ENCODE measurements at places on chromosomes 2 and 18.

- no peak for DNase-seq
These were observed 150.7 kb upstream of the SLC14A2 start for GRCh38 chr18:45464619-45465018.

DNA sequence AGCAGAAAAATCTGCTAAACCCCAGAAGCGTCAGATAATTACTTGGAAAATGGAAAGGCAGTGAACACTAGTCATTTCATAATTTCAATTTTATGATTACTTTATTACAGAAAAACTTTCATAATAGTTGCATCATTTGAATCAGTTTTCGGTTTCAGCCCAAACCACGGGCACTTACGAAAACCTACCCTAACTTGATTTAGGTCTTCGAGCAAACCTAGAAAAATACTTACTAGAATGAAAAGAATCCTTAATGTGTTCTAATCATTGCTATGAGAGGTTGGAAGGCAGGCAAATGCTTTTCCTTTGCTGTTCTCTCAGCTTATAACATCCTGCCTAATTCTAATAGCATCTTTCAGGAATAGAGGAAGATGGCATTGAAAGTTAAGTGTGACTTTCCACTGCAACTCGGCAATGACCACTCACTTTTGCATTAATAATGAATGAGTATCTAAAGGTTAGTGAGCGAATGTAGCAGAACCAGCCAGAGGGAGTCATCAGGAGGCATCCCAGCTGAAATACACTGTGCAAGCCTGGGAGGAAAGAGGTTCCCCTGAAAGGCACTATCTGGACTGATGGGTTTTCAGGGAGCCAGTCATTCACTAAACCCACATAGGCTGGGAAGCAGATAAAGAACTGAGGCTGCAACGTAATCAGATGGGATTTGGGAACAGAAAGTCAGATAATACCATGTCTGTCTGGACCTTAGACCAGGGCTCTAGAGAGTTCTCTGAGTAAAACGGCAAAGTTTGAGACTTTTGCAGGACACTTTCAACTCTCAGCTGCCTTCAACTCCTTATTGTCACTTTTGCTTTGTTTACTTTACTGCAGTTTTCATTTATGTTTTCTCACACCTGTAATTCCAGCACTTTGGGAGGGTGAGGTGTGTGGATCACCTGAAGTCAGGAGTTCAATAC is 520.8 kb downstream of the RNF144A start:
- no peak for DNase-seq

DNA sequence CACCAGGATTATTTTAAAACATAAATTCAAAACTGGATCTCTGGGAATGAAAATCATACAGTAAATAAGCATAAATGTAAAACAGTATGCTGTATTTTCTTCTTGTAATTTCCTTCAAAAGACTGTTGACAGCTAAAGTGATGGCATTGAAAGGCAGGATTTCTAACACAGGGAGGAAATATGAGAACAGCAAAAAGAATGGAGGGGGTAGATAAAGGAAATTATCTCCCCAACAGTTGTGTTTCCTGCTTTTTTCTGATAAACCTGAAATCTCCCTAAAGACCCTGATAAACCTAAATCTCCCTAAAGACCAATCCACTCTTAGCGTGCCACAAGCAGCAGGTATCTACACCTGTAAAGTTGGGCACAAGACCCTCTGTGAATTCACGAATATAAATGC is 50.8 kb downstream of the PIAS2 start:
- no peak for DNase-seq

DNA sequence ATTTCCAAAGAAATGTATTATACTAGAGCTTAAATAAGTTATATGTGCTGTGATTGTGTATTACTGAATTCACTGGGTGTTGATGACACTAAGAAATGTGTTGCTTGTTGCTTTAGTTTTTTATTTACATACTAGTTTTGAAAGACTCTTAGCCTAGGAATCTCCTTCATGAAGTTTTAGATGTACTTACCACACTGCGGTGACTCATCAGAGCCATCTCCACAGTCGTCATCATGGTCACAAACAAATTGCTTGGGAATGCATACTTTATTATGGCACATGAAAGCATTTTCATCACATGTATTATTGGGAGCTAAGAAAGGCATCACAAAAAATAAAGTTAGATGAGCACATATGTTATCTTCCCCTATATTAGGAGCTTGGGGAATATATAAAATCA is 1624.2 kb downstream of the LRP1B start:
- no peak for DNase-seq

GRCh38 chr18:74689251-74689650 is 91.6 kb downstream of the ZNF407 start:
- DNase-seq, result no peak

DNA sequence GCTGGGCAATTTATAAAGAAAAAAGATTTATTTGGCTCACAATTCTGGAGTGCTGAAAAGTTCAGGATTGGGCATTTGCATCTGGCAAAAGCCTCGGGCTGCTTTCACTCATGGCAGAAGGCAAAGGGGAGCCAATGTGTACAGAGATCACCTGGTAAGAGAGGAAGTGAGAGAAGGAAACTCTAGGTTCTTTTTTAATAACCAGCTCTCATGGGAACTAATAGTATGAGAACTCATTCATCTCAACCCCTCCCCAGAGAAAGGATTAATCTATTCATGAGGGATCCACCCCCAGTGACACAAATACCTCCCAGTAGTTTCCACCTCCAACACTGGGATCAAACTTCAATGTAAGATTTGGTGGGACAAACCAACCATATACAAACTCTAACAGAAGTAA is 129.0 kb downstream of the EVA1A start:
- no peak for DNase-seq

GRCh38 chr2:161078211-161078539 is 82.1 kb upstream of the TANK start:
- DNase-seq, result no peak

DNA sequence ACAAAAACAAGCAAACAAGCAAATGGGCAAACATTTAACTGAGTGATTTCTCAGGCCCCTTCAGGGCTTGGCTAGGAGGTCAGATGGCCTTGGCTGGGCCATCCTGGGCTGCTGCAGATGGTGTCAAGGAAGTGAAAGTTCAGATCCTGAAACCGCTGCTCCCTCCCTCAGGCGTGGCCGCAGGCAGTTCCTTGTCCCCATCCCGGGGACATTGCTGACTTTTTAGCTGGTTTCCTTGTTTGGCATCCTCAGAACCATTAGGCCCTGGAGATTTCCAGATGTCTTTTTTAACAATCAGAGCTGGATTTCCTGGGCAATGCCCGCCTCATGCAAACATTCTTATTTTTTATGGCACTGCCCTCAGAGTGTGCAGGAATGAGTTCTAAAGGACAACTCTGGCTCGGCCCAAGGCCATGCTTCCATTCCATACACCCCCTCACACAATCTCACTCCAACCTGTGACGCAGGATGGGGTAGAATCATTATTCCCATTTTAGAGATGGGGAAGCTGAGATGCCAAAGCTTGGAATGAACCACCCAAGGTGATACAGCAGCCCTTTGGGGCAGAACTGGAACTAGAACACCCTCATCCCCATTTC is 86.1 kb upstream of the ZCCHC2 start:
- DNase-seq, result no peak

- DNase-seq, result no peak
These were observed 110.2 kb downstream of the CTAGE1 start for GRCh38 chr18:22307528-22307927.

DNA sequence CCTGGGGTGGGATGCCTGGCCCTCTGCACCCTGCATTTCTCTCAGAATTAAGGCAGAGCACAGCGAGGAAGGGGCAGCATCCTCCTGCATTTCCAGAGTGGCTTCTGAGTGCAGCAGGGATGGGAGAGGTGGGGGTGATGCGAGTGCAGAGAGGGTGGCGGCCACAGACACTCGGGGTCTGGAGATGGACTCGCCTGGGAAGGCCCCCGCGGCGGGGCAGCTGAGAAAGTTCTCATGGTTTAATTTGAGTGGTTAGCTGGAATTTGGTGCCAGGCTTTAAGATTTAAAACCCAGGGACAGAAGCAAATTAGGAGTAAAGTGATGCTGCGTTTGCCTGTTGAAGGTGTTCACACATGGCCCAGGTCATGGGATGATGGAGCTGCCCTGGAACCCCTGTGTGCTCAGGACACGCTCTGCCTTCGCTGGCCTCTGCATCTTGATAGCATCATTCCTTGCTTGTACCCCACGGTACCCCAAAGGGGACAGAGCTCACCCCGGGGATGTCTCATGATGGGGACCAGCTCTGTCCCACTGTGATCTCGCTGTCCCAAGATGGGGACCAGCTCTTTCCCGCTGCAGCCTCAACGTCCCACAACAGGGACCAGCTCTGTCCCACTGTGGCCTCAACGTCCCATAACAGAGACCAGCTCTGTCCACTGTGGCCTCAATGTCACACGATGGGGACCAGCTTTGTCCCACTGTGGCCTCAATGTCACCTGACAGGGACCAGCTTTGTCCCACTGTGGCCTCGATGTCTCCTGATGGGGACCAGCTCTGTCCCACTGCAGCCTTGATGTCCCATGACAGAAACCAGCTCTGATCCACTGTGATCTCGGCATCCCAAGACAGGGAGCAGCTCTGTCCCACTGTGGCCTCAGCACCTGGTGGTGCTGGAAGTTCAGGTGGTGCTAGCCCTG is 27.5 kb downstream of the TMEM18 start:
- no peak for DNase-seq

DNA sequence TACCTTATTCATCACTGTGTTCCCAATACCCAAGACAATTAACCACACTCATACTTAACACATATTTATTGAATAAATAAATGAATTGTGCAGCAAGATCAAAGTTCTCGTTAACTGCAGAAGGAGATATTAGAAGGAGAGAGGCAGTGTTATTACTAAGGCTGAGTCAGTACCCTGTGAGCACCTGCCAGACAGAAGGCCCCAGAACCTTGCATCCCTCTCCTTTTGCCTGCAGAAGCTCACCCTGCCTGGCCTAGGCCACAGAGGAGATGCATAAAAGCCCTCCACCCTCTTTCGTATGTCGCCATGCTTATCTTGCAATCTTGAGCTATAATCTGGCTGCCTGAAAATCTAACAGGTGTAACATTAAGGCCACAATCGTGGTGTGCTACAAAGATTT is 20.5 kb upstream of the RNF149 start:
- no peak for DNase-seq

DNA sequence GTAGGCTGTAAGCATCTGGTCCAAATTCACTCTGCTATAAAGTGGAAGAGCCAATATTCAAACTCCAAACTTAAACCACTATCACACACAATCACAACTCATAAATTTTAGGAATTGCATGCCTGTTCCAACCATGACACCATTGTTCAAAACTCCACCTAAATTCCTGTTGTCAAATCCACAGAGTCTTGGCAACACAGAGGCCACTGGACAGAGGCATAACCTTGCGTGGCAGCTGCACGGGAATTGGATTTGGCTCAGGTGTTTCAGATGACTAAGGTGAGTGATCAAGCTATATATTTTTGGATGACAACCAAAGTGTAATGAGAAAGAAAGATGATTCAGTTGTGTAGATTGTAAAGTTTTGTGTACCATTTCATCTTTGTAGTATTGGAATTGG is 422.7 kb upstream of the TNP1 start:
- no peak for DNase-seq

DNA sequence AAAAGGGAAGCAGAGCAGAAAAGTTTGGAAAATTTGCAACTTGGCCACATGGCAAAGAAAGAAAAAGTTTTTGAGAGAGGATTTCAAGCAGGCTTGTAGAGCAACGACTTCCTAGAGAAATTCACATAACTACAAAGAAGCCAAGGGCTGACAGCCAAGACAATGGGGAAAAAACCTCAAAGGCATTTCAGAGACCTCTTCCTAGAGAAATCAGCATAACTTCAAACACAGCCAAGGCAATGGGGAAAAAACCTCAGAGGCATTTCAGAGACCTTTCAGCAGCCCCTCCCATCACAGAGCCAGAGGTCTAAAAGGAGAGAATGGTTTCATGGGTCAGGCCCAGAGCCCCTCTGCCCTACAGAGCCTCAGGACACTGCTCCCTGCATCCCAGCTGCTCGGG is 7.2 kb downstream of the ADI1 start:
- DNase-seq, result no peak

- no peak for DNase-seq
These were observed 268.9 kb downstream of the PLCL1 start for GRCh38 chr2:198073253-198073652.

DNA sequence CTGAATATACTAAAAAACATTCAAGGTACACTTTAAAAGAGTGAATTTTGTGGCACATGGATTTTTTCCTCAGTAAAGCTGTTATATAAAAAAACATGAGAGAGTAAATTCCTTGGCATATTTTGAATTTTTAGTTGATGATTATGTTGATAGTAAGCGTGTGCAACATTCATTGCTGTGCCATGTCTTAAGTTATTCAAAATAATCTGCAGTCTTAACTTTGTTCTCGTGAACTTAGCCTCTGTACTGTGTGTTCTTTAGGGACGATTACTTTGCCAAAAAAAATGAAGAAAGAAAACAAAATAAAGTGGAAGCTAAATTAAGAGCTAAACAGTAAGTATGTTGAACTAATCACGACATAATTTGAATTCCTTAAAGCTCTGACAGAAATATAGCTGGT is 9.6 kb downstream of the SSB start:
- no peak for DNase-seq

GRCh38 chr18:27894746-27895145 is 282.2 kb downstream of the CDH2 start:
- no peak for DNase-seq

GRCh38 chr2:955829-956731 is 5.4 kb downstream of the SNTG2 start:
- DNase-seq, result no peak

GRCh38 chr2:229080172-229080571 is 190.9 kb downstream of the PID1 start:
- no peak for DNase-seq

GRCh38 chr18:5982332-5982731 is 87.0 kb upstream of the TMEM200C start:
- DNase-seq, result no peak

All from CD4-positive, alpha-beta T cell treated with Interleukin-6 at 100 ng/mL for 8 hours (primary cell).